ENCODE measurements at places on chromosomes 4 and X.

GRCh38 chr4:117429061-117429460 lies 343.7 kb upstream of the TRAM1L1 start:
- DNase-seq = no peak

GRCh38 chrX:148823986-148824385 lies 323.6 kb downstream of the AFF2 start:
- DNase-seq = no peak

GRCh38 chr4:38154252-38154651 lies 194.1 kb downstream of the PTTG2 start:
- DNase-seq = no peak

GRCh38 chr4:185263419-185263818 lies 54.0 kb downstream of the SNX25 start:
- DNase-seq = no peak

GRCh38 chr4:139873111-139873860 lies 207.7 kb downstream of the MGST2 start:
- no peak for DNase-seq

- no peak for DNase-seq
These were observed 333.7 kb upstream of the KLF3 start for GRCh38 chr4:38330321-38330720.

GRCh38 chr4:26035921-26036320 lies 121.9 kb downstream of the SMIM20 start:
- no peak for DNase-seq

DNA sequence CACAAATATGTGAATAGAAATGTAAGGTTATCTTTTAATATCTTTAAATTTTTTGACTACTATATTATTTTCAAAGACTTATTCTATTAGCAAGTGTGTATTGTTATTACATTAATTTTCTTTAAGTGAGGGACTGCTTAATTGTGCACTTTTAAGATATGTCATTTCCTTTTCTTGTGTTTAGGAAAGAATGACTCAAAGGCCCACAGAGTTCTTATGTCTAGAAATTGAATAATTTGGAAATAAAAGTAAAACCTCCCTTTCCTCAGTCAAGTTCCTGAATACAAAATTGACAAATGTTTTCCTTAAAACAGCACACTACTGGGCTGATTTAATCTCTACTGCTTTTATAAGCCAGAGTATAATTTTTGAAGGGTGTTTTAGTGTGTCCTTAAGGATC lies 169.7 kb downstream of the TMEM47 start:
- DNase-seq = no peak

DNA sequence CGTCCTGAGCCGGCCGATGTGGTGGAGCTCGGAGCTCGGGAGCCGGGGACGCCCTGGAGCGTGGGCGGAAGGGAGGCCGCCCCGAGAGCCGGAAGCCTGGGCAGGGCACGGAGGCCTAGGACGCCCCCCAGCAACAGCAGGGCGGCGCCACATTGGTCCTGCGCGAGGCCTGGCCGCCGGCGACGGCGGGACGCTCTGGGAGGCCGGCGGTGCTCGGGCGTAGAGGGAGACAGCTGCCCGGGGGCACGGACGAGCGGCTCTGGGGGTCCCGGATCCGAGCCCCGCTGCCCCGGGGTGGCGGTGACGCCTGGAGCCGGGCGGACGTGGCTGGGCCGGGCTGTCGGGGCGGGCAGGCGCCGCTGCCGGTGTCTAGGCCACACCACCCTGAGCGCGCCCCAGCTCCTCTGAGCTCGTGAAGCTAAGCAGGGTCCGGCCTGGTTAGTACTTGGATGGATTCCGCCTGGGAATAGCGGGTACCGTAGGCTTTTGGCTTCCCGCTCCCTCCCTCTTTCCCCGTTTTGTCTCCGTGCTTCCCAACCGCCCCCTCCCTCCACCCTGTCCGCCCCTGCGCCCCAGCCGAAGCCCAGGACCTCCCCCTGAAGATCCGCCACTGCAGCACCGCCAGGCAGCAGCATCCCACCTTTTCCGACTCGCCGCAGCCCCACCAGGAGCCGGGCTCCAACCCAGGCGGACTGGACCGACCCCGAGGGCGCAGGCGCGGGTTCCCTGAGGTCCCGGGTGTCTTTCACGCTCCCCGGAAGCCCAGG lies 12.1 kb downstream of the FRG2 start:
- DNase-seq = no peak

DNA sequence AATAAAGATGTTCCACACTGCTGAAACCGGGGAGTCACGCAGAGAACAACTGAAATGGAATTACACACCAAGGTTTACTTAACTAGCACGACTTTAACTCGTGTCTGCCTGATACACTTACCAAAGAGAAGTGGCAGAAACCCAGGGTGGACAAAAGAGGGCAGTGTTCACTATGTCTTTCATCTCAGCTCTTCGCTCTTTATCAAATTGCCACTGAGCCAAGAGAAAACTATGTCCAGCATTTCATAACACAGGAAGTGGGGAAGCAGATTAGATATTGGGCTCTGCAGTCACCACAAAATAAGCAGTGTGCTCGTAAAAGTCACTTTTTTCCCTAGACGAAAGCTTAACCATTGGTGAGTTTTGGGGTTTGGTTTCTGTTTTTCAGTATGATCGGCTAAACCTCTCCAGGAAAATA lies 155.7 kb downstream of the CHIC2 start:
- no peak for DNase-seq

DNA sequence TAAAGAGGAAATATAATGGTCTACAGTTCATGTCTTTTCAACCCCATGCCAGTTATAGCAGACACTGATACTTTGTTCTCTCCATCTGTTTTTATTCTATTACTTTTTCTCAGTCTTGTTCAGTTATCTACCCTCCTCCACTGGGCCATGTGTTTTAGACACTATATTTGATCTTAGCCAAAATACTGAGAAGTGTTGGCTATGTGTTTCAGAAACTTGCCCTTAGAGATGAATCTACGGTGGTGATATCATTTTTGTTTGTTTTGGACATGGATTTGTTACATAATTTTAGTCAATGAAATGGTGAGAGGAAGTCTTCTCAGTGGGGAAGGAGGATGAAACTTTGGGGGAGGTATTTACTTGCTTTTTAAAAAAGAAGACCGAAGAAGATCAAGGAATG lies 211.5 kb upstream of the DDX53 start:
- DNase-seq = no peak

DNA sequence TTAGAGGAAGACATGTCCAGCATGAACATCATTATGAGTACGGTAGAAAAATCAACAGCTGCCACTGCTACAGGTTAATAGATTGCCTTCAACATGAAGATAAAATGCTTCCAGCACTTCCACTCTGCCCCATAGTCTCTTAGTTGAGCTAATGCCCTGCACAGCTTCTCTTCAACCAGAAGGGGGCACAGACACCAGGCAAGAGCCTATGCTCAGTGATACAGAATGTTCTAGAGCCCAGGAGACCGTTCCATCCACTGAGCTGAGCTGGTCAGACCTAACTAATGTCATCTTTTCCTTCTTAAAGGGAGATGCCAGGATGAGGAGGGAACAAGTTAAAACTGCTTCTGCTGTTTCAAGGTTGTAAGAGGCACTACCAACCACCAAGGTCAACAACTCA lies 42.2 kb downstream of the SMIM10L2A start:
- DNase-seq = no peak

DNA sequence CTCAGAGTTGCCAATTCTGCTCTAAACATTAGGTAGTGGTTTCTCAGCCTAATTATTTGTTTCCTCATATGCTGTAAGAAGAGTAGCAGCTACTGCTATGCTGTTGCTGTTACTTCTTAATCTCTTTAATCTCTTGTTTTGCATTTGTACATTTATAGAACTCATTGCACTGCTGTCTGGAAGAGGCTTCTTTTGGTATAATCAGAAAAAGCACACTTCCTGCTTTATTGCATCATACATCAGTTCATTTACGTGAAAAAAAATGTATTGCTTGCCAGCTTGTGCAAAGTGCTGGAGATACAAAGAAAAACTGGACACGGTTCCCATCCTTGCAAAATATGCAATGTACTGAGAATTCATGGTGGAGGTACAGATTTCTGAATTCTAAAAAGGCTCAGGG lies 332.0 kb downstream of the GRXCR1 start:
- no peak for DNase-seq

DNA sequence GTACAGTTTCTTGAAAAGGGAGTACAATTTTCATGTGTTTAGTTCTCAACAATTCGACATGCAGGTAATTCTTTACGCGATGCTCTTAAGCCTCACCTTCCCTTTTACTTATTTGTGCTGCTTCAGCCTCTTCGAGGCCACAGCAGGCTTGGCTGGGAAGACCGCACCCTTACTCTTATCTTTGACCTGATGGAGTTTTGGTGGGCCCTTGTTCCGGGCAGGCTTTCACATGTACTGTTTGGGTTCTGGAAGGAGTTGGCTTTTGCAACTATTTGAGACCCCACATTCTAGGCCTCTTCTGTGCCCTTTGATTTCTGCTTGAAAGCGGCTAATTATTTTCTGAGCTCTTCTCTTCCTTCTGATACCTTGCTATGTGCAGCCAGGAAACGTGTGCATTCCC lies 60.2 kb downstream of the FAM193A start:
- DNase-seq = no peak

- no peak for DNase-seq
These were observed 69.2 kb downstream of the KIT start for GRCh38 chr4:54726907-54727306.

DNA sequence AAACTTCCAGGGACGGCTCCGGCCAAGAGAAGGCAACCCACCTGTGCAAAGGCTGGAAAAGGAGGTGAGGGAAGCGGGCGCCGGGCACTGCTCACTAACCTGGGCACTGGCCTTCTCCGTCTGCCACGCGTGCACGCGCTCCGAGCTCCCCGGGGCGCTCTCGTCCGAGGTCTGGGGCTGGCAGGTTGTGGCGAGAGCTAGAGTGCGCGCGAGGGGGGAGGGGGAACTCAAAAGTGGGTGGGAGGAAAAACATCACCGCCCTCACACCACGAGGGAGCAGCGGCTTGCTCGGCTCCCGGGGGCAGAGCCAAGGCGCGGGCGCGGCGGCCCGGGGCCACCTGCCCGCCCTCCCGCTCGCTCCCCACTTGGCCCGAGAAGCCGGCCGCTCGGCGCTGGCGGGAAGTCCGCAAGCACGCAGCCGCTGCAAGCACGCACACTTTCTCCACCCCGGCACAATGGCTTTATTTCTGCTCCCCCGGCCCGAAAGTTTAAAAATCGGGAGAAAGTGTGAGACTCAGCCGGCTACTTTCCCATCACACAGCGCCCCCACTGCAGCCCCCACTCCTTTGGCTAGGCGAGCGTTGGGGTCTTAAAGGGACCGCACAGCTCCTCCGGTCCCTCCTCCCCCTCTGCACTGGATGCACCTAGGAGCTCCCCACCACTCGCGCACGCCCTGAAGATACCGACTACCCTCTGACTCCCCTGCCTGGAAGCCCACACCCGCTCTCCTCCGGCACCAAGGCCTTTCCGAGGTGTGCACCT lies at the start of gene CHRDL1:
Gene CHRDL1, minus strand, starts transcription at position 173 of the 762 bp plus-strand sequence. CDS start 3,636 bp downstream, outside the sequence.
- peak; percentile 29 for DNase-seq

DNA sequence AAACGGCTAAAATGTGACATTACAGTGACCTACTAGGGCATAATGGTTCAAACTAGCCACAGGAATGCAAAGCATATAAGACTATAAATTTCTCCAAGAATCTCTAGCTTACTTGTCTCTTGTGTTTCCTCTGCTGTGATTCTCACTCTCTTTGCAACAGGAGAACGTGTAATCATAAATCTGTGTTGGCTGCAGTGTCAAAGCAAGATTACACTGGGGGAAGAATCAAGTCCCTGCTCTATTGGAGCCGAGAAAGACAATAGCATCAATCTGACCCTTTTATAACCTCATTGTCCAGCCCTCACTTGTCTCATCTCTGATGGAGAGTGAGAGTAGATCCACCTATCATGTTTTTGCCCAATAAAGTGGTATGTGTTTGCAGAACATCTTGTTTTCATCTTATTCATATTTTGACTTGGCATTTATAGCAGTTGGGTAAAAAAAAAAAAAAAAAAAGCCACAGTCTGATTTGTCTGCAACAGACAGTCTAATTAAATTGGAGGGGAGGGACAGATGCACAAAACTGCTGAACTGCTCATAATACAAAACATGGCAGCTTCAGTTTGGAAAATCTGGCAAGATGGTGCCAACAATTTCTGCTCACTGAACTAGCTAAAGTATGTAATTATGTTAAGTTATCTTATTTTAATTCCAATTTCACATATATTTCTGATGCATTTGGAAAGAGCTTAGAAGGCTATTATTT lies 165.0 kb upstream of the GABRA2 start:
- DNase-seq = no peak

DNA sequence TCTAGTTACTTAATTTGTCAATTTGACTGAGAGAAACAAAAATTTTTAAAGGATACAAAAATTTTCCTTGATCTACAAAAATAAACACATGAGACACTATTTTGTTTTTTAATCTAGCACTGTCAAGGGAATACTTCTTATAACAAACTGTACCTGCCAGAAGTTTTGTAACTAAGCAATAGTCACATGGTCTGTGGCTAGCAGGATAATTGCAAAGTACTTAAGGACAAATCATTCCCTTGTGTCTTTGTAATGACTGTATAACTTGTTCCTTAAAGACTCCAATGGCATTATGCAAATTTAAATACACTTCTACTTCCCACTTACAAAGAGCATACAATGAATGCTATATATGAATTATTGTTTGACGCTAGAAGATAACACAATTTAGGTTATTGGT lies 25.1 kb upstream of the ANK2 start:
- DNase-seq = no peak

DNA sequence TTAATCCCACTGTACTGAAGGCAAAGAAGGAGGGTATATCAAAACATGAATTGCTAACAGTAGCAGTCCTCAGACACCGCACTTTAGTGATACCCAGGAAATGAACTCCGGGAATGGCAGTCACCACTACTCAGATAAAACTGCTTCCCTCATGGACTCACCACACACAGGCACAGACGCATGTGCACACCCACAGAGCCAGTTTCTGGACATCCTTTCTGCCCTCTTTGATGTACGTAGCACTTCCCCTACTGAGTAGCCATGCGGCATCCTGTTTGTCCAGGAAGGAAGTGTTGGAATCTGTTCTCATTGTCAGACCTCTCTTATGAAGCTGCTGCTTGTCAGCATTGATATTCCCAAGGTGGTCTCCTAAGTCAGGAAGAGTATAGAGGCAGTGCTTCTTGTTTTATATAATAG lies 95.7 kb downstream of the DCLK2 start:
- DNase-seq = no peak

DNA sequence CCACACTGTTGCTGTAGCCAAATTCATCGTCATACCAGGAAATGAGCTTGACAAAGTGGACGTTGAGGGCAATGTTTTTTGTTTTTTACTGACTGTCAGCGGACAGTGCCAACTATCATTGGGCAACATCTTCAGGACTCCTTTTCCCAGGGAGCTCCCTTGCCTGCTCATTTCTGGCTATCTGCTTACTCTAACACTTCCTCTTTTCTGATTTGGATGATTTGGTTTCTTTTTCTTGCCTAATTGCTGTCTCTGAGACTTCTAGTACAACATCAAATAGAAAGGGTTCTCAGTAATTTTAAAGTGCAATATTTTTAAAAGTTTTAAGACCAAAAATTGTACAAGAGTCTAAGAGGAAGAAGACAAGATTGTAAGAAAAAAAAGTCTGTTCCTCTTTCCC lies 92.0 kb upstream of the KLHL4 start:
- no peak for DNase-seq

Measured in ovary (tissue), 10 donors.